ENCODE measurements at places on chromosomes 12 and 14.

GRCh38 chr12:131372171-131372475 is 338.8 kb upstream of the SFSWAP start:
- DNase-seq: no peak

GRCh38 chr12:30624009-30624408 is 71.7 kb downstream of the IPO8 start:
- DNase-seq: no peak

DNA sequence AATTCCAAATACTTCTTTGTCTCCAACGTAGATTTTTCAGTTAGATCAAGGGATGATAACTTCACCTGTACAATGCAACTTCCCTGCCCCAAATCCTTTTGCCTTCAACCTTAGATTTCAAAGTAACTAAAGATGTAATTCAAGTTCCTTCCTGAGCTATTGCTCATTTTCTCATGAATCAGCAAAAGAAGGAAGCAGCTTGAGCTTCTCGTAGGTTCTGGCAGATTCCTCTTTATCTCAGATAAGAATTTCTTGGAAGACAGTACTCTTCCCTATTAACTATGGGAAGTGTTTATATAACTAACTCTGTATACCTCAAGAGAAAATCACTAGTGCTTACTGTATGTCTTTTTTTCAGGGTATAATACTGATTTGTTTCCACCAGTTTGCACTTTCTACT is 203.8 kb downstream of the RASSF9 start:
- DNase-seq: no peak

DNA sequence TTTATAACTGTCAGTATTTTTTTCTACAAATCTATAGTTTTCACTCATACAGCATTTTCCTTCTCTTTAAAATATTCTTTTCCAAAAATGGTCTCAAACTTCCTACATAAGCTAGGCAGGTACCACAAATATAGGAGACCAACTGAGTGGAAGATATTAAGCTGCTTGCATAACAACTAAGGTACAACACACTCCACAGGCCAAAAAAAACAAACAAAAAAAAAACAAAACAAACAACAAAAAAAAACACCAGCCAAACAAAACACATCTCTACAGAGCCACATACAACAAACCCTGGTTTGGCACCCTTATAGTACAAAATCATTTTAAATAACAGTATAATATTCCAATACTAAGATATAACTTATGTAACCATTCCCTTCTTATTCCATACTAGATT is 50.1 kb downstream of the SLC2A13 start:
- no peak for DNase-seq

DNA sequence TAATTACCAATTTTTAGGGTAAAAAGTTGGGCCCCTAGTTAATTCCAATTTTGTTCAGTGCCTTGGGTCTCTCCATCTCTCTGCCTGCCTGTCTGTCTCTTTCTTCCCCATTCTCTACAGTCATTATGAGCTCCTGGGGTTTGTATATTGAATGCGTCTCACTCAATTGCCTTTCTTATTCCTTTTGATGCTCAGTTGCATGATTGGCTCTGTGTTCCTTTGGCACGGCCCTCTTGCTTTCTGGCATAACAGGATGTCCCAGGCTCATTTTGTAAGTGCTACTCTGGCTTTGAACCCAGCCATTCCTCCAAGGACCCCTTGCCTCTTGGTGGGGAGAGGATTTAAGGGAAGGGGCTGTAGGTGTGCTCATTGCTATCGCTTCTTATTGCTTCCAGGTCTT is 35.6 kb downstream of the ZNF664 start:
- no peak for DNase-seq

GRCh38 chr14:42224053-42224888 is 617.6 kb downstream of the LRFN5 start:
- peak; percentile 61 for DNase-seq

DNA sequence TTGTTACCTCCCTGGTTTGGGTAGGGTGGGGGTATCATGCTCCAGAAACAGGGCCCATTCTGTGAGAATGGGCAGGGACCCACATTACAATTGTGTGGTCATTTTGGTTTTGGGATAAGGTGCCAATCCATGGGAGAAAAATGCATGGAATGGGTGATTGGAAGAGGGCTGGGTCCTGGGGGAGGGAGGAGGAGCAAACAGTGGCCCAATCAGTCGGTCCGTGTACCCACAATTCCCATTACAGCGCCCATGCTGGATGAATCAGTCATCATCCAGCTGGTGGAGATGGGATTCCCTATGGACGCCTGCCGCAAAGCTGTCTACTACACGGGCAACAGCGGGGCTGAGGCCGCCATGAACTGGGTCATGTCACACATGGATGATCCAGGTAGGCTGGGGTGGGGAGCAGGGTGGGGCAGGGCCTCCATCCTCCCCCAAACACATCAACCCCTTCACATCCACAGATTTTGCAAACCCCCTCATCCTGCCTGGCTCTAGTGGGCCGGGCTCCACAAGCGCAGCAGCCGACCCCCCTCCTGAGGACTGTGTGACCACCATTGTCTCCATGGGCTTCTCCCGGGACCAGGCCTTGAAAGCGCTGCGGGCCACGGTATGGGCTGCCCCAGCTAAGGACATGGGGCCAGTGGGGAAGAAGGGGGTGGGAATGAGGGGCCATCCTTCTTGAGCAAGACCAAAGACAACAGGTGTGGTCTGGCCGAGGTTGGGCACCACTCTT is 3.6 kb upstream of the TPI1 start:
- no peak for DNase-seq

DNA sequence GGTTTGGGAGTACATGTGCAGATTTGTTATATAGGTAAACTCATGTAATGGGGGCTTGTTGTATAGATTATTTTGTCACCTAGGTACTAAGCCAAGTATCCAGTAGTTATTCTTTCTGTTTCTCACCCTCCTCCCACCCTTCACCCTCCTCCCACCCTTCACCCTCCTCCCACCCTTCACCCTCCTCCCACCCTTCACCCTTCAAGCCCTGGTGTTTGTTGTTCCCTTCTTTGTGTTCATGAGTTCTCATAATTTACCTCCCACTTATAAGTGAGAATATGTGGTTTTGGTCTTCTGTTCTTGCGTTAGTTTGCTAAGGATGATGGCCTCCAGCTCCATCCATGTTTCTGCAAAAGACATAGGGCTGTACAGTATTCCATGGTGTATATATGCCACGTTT is 58.7 kb upstream of the OR10AD1 start:
- DNase-seq: no peak

DNA sequence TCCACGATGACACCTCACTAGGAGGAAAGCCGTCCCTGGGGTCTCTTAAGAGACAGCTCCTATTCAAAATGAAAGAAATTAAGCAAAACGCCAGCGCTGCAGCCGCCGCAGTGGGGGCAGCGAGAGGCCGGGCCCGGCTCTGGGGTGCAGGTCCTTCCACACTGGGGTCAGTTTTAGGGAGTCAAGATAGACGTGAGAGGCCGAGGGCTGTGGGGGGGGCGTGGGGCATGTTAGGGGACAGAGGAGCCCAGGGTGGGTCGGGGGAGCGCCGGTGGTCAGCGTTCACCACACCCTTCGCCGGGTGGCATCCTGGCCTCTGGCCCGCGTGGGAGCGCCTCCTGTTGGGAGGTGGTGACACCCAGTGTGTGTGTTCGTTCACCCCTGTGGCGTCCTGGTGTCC is 25.7 kb downstream of the KIF26A start:
- DNase-seq: no peak

GRCh38 chr12:50551866-50552265 is 47.1 kb downstream of the DIP2B start:
- DNase-seq: no peak

DNA sequence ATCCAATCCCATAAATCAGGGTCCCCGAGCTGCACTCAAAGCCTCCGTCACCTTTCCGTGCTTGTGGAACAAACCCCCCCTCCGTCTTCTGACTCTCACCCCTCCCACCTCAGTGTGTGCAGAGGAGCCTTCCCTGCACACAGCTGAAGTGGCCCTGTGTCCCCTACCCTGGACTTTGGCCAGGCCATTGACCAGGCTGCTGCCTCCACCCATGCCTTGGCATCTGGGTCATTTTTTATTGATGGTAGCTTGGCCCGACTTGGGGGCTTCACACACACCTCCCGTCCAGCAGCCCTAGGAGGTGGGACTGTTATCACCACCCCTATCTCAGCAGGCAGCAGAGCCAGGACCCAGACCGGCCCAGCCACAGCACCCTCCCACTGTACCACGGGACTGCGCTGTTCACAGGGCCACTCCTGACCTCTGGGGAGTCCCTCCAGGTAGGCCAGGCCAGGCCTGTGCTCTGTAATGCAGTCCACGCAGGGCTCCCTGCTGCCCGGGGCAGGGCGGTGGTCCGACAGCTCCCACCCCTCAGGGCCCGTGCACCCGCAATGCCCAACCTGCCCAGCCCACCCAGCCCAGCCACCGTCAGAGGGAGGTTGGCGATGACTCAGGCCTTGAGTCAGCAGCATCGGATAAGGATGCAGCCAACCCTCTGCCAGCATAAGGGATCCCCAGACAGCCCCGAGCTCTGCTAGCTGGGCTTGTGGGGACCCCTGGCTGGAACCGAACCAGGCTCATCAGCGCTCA is 9.2 kb upstream of the INF2 start:
- DNase-seq: no peak

DNA sequence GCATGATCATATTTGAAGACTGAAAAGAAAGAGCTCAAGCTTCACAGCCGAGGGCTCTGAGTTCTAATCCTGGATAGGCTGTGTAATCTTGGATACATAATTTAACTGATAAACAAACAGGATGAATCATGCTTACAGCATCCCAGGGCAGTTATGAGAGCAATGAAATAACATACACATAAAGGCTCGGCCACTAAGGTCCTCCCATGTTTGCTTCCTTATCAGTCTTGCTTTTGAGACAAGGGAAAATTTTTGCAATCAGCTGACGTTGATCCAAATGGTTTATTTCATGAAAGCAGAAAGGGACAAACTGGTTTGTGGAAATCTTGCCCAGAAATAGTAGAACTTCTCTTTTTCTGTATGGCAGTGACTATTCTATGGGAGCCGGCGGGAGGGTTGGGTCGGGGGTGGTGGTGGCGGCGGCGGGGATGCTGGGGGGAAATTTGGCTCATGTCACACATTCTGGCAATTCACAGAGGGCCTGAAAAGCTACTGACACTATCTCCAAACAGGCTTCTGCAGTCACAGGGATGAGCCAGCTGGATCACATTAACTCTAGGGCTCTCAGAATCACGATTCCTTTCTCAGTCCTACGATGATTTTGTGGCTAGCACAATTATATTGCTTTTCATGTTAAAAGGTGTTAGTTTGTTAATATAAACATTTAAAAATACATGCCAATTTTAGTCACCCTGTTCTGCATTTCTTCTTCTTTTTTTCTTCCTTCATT is 124.5 kb downstream of the SLC8A3 start:
- no peak for DNase-seq

- DNase-seq: no peak
Observed at GRCh38 chr12:57841445-57841844, 5.1 kb downstream of the CTDSP2 start.

DNA sequence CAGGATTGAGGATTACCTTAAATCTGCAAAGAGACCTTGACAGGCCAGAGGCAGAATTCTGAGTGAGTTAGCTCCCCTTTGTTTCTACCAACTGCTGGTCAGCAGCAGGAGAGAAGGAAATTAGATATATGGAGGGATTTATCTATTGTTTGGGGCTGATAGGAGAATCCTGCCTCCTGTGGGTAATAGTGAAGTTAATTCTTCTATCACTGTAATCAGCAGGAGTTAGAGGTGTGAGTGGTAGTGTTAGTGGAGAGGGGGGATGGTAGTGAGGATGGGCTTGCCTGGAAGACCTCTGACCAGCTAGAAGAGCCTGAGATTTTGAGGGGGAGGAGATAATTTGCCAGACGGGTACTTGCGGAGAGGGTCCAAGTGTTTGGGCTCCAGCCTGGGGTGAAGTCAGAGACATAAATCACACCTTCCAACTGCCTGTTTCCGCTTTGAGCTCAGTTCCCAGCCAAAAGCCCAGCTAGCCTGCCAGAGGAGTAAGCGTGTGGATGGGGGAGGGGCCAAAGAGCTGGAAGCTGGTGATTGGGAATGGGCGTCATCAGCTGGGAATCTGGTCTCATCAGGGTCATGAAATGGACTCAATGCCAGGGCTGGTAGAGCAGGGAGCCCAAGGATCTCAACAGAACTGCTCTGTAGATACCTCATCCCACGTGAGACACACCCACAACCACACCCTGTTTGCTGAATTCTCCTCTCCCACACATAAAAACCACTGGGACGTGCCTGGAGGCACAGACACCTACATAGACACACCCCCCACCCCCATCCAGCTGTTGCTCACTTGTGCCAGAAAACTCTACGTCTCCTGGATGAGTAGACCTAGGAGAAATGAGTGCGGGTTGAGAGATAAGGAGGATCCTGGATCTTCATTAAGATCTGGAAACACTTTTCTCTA is 13.1 kb upstream of the ITGA5 start:
- DNase-seq: peak; percentile 73

- no peak for DNase-seq
Observed at GRCh38 chr12:127811988-127812387, 455.0 kb upstream of the TMEM132C start.

DNA sequence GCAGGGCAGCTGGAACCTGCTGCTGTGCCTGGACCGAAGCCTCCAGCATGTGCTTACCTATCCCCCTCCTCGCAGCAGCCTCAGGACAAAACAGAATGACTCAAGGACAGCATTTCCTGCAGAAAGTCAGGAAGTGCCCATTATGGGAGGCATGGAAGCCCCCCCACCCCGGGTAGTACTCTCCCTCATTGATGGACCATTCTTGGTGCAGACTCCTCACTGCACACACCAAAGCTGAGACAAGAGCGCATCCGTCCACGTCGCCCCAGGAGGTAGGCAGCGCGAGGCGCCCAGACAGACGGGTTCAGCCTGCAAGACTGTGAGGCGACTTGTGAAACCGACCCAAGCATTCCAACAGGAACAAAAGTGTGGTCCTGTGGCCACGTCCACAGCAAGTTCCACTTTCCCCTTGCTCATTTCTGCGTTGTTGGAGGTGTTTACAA is 243.9 kb upstream of the ATXN7L3B start:
- DNase-seq: no peak

DNA sequence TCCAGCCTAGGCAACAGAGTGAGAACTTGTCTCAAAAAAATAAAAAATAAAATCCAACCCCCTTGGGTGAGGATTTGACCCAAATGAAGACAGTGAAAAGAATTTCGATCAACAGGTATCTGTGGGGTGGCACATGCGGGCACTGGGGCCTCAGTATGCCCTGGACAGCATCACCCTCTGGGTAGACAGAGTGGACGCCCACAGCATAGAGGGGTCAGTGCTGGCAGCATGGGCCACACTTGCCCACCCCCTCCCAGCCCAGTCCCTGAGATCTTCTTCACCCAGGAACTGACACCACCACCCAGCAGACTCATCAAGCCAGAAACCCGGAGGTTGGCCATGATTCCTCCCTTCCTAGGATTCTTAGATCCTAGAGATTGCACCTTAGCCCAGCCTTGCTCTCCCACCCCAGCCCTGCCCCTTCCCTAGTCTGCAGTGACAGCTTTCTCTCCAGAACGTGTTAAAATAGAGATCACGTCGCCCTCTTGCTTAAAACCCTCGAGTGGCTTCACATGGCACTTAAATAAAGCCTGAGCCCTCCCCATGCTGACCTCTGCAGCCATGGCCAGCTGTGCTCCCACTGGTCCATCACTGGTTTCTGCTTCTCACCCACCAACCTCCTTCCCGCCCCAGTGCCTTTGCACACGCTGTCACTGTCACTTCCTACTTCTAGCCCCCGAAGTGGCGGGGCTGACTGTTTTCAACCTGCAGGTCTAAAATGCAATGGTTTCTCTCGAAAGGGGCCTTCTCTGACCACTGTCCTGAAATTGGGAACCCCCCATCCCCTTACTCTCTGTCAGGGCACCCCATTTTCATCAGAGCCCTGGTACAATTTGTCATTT is 26.2 kb upstream of the DYNC1H1 start:
- no peak for DNase-seq
